ENCODE measurements at places on chromosomes 13 and 19.

- peak; percentile 33 for DNase-seq
Observed at GRCh38 chr19:13599681-13600080, 93.4 kb upstream of the CACNA1A start.

DNA sequence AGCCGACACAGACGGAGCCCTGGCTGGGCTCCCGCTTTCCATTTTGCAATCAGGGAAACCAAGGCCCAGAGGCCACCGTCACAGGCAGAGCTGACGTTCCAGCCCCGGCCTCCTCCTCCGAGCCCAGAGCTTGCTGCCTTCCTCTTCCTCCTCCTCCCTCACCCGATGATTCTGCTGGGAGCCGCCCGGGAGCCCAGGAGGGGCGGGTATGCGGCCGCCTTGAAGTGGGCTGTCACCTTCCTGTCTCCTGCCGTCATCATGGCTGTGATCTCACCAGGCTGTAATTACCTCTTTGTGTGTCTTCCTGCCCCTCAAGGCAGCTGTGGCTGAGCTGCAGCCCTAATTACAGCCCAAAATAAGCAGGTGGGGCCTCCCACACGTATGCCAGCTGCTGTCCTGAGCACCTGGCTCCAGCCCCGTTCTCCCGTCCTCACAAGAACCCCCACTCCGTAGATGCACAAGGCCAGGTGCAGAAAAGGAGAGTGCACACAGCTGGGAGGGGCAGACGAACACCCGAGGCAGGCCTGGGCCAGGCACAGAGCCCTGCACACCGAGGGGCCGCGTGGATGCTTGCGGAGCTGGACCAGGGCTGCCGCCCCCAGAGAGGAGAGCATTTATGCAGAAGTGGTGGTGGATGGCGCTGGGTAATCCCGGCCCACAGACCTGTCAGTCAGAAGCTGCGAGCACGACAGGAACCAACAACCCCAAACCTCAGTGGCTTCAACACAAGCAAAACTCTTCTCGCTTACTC is 4.0 kb downstream of the TPGS1 start:
- DNase-seq, result peak; percentile 80

DNA sequence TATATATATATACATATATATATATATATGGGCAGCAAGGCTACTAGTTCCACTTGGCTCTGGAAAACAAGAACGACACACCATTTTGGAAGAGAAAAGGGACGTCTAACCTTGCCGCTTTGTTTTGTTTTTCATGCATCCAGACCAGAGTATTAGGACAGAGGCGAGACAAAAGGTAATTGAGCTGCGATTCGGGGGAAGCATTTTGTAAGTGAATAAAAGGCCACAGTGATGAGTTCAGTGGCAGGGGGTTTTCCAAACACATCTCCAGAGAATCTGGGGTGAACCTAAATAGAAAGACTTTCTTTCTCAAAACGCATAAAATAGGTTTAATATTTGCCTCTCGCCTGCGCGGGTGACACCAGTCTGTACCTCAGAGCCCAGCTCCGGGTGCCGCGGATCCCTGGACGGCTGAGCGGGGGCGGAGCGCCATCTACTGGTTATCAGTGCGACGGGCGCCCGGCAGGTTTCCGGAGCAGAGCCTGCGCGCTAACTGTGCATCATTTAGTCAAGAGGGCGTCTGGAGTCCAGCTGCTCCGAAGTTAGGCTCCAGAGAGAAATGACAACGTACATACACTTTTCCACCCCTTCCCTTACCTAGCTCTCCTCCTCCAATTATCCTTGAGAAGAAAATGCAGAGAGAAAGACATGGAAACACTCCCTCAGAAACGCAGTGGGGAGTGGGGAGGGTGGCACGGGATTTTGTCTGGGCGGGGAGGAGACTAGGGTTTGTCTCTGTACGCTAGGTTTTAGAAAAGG is 262.3 kb downstream of the TBC1D4 start:
- peak; percentile 84 for DNase-seq

- DNase-seq, result no peak
Observed at GRCh38 chr13:37443538-37443937, 155.0 kb downstream of the POSTN start.

DNA sequence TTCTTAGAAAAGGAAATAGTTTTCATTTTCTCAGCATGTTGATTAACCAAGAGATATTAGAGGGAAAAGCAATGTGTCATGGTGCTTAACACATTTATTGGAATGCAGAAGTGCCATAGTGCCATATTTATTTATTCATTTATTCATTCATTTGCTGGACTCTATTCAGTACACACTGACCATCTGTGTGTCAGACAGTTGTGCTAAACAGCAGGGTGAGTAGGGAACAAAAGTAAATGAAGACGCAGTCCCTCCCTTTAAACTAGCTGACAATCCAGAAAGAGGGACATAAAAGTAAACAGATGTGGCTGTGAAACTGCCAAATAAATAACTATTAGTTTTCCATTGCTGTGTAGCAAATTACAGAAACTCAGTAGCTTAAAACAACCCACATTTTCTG is 323.7 kb downstream of the MTUS2 start:
- DNase-seq, result no peak

DNA sequence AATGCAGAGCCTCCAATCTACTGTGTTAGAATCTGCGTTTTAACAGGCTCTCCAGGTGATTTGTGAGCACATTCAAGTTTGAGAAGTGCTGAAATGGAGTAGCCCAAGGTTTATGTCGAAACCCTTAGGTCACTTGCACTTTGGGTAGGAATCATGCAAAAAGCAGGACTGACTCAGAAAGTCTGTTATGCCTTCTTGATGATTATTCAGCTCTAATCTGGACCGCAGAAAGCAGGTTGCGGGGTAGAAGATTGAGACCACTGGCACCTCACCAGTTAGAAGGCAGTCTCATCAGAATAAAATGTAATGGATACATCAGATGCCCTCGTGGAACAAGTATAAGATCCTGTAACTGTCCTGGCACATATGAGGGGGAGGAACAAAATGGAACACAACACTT is 326.3 kb downstream of the DCLK1 start:
- DNase-seq, result no peak

DNA sequence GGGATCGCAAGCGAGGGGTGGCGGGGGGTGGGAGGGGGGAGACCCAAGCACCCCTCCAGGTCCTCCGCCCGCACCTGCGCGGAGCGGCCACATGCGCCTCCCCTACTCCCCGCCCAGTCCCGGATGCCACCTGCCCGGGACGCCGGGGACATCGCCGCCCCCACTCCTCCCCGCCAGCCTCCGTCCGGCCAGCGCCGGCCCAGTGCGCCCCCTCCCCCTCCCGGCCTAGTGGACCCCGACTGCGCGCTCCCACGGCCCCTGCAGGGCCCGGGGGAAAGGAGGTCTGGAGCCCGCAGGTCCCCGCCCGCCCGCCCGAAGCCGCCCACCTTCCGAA is 263 bp downstream of the RHPN2 start:
- no peak for DNase-seq

DNA sequence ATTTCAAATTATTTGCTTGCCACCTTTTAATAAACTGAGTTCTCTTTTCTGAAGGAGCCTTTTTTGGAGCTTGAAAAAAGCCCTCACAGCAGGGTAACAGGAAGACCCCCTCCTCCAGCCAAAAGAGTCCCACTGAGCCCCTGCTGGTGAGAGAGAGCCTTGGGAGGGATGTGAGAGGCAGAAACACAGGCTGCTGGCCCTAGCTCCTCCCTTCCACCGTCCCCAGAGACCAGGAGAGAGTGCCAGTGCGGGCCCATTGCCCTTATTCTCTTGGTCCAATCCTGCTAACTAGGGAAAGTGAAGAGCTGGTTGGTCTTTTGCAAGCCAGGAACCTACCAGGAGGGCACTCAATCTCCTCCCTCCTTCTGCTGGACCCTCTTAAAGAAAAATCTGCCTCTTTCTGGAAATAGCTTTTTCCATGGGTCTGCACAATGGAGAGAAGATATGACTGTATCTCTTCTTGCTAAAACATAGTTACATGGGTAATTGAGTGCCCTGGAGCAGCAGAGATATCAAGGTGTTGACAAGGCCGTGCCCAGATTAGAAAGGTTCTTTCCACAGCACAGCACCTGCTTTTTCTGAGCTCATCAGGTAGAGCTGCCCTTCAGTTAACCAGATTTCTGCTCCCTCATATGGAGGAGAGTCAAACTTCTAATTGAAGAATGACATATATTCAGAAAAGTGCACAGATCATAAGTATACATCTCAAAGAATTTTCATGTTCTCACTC is 113.9 kb downstream of the LRCH1 start:
- peak; percentile 63 for DNase-seq

- peak; percentile 80 for DNase-seq
Observed at GRCh38 chr19:19423322-19423721, 17.8 kb downstream of the GATAD2A start.

- no peak for DNase-seq
Observed at GRCh38 chr13:60047918-60048317, 115.8 kb downstream of the DIAPH3 start.

DNA sequence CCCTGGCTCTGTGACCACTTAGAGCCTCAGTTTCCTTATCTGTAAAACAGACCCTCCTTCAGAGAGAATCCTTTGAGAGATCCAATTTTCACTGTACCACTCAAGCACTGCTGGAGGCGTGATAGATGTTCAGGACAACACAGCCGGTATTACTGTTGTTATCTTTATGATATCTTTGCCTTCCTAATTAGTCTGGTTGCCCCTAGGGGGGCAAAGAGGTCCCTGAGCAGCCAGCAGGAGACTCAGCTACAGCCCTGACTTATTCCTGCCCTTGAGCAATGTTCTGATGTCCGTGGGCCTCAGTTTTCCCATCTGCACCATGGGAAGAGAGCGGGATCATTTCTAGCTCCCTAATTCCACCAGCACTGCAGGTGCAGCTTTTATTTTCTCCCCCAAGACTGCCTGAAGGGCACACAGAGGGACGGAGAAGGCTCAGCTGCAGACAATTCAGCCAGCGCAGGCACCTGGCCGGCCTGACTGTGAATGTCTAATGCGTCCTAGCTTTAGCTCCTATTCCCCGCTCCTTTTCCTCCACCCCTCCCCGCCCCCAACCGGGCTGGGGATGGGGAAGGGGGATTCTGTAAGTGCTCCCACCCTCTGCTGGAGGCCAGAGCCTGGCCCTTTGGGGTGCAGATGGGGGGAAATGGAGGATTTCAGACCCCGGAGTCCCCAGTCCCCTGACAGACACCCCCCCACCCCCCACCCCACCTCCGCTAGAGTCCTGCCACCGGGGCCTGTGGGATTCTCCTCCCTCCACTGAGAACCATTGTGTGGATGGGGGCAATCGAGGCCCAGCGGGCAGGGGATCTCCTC is 16.2 kb downstream of the TLE5 start:
- DNase-seq, result no peak

DNA sequence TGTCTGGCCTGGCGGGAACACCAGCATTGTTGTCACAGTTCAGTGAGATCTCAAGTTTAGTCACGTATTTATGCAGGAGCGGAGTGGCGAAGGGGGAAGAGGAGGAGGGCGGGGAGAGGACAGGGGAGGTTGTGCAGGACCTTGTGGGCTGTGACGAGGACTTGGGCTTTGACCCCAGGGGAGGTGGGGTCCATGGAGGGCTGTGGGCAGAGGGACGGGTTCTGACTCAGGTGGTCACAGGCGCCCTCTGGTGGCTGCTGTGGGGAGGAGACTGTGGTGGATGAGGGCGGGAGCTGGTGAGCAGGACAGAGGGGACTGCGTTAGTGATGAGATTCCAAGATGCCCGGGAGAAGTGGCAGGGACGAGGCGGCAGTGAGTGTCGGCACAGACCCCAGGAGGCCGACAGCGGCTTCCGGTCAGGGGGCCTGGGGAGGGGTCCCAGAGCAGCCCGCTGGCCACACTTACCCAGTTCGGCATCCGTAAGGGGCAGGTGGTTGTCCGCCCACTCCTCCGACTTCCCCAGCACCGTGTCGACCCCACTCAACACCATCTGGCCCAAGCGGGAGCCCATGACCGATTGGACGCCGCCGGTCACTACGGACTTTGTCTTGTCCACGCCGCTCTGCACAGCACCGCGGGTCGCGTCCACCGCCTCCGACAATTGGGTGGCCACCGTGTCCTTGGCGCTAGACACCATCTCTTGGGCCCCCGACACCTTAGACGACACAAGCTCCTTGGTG is 15.7 kb downstream of the PLIN3 start:
- peak; percentile 79 for DNase-seq

GRCh38 chr13:67917291-67917987 is 687.3 kb upstream of the PCDH9 start:
- no peak for DNase-seq

GRCh38 chr19:42207767-42208271 is 9.7 kb downstream of the DEDD2 start:
- peak; percentile 70 for DNase-seq

DNA sequence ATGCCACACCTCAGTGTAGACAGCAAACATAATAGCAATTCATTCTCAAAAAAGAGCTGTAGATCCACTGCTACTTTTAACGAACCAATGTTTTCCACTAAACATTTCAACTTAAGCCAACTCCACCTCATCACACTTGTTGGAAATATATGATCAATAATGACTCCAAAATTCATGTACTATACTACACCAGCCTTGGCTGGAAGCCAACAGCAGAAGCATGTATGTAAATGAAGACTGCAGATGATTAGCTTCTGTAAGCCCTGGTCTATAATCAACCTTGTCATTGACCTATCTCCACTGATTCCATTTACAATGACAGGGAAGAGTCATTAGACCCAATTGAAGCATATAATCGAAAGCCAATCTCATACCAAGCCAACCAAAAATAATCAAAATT is 71.7 kb downstream of the STK24 start:
- DNase-seq, result no peak

DNA sequence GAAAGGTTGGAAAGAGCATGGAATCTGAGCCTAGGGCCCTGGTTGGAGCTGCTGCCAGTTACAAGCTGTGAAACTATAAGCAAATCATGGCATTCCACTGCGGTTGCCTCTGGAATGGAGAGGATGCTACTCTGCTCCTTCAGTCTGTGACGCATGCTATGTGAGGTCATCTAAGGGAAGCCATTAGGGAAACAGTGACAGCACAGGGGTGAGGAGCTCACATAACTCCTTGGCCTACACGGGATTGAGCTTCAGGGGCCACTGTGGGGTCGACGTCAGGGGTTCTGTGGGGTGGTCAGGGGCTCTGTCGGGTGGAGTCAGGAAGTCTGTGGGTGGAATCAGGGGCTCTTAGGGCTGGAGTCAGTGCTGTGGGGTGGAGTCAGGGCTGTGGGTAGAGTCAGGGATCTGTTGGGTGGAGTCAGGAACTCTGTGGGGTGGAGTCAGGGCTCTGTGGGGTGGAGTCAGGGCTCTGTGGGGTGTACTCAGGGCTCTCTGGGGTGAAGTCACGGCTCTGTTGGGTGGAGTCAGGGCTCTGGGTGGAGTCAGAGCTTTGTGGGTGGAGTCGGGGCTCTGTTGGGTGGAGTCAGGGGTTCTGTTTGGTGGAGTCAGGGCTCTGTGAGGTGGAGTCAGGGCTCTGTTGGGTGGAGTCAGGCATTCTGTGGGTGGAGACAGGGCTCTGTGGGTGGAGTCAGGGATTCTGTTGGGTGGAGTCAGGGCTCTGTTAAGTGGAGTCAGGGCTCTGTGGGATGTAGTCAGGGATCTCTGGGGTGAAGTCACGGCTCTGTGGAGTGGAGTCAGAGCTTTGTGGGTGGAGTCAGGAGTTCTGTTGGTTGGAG is 35.8 kb upstream of the MEDAG start:
- DNase-seq, result peak; percentile 92

GRCh38 chr19:33302974-33303790 is 848 bp upstream of the CEBPA start:
- peak; percentile 84 for DNase-seq

All from aorta (tissue), 5 donors.